ENCODE measurements at places on chromosomes 3 and 15.

DNA sequence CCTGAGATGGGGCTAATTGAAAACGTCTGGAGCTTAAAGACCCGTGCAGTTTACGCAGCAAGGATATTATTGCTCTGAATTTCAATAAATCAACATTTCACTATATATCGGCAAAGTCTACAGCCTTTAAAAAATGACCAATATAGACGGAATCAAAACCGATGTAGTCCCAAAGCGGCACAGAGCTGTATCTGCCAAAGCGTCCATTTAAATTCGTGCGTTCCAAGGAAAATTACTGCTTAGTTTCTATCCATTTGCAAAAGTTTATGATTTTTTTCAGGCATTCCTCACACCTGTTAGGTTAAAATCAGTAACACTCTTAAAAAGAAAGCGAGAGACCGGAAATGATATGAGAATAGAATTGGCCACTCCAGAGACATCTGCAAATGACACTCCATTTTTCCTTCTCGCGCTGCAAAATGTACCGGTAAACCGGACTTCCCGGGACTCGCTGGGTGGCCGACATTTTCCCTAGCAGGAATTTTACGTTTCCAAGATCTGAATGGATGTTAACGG is 777 bp upstream of the EIF4A2 start:
- no peak for DNase-seq

DNA sequence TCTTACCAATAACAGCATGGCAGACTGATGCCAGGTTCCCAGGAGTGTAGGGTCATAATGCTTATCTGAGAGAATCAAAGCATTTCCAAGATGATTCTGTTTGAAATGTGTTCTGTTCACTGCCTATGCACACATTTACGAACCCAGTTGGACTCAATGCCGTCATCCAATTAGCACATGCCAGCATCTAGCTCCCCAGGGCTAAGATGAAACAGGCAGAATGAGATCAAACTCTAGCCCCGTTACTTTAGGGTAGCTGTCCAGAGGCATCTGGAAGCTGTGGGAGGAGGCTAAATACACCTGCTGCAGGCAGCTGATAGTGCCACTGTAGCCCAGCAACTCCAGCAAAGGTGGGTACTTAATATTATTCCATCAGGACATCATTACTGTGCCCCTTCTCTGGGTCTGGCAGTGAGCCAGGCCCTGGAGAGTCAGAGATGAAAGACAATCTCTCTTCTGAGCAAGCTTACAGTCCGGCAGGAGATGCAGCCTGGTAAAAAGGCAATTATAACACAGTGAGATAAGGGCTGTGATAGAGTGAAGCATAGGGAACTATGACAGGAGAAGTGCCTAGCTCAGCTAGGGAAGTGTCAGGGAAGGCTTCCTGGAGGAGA is 156.4 kb upstream of the PPP2R3A start:
- DNase-seq = no peak

DNA sequence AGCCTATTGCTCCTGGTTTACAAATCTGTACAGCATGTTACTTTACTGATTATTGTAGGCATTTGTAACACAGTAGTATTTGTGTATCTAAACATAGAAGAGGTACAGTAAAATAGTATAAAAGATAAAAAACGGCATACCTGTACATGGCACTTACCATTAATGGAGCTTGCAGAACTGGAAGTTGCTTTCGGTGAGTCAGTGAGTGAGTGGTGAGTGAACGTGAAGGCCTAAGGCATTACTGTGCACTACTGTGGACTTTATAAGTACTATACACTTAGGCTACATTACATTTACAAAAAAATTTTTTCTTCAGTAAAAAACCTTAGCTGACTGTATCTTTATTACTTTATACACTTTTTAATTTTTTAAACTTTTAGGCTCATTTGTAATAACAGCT is 90.9 kb downstream of the RAP2B start:
- DNase-seq = peak; percentile 95

DNA sequence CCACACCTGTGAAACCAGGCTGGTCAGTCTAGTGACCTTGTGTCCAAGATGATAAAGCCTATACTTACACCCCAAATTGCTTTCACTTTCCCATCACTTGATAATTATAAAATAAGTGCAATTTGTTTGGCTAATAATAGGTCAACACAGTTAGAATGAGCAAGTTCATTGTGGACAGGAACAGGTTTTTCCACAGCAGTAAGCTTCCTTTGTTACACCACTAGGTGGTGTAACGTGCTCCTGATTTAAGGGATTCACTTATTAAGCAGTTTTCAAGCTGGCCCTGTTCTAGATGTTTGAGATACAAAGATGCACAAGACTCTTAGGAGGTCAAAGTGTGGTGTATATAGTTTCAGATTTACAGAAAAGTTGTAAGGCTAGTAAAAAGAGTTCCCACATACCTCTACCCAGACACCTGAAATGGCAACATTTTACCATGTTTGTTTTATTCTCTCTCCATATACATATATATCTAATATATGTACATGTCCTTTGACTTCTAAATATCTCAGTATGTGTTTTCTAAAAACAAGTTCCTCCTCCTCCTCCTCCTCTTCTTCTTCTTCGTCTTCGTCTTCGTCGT is 6.8 kb upstream of the MFSD1 start:
- DNase-seq = peak; percentile 75

DNA sequence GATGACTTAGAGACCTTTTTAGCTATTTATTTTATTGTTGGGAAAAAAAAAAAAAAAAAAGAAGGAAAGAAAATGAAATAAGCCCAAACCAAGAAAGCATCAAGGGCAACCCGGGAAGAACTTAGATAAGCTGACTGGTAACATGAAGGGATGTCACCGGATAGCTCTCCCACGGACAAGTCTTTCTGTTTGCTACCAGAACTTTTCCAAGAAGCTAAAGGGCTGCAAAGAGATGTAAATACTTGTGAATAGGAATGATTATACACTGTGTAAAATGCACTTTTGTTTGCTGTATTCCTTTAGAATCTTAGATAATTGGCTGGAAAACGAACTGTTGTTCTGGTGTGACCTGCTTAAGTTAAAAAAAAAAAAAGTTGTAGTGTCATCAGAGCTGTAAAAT is 2.8 kb downstream of the FOXB1 start:
- no peak for DNase-seq

DNA sequence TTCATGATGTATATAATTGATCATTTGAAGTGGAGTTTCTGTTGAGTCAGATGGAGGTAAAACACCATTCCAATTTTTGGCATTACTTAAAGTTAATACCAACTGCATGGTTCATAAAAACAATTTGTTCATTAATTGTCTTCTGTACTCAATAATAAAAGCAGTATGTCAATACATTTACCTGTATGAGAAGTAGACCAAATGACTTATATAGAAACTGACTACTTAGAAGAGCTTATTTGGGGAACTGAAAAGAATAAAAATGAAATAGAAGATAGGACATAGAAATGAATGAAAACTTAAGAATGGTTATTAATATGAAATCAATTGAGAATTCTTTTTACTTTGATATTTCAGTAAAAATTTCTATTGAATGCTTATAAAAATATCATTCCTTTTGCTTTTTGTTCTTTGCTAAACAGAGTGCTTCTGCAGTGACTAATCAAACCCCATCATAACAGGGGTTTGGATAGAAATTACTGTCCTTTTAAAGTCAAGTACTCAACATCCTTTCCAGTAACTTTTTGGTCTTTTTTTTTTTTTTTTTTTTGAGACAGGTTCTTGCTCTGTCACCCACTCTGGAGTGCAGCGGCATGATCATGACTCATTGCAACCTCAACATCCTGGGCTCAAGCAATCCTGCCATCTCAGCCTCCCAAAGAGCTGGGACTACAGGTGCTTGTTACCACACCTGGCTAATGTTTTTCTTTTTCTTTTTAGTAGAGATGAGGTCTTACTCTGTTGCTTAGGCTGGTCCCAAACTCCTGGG is 6.5 kb upstream of the CRYBG3 start:
- peak; percentile 62 for DNase-seq

DNA sequence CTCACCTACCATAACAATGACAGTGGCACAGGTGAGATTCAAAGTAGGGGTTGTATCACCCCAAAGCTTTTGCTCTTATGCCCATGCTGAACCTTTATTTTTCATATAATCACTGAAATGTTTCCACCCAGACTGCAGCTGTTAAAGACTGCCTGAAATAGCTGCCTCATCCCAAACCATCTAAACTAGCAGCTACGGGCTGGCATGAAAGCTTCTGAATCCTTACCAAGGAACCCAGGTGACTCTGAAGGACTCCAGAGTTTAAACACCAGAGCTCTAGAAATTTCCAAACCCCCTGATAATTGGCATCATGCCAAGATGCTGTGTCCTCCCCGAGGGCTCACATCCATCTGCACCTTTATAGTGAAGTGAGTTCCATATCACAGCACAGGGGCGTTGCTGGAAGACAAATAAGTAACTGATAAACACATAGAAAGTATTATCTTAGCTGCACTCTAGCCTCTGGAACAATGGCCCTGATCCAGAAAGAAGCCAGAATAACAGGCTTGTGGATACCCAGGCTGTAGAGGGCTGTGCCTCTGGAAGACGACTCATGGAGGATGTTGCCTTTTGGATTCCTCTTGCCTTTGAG is 238.9 kb downstream of the CADPS start:
- DNase-seq = peak; percentile 30

GRCh38 chr3:12383218-12383617 is 94.3 kb downstream of the PPARG start:
- no peak for DNase-seq

- no peak for DNase-seq
These were observed 12.0 kb downstream of the PIERCE2 start for GRCh38 chr15:55420171-55420866.

DNA sequence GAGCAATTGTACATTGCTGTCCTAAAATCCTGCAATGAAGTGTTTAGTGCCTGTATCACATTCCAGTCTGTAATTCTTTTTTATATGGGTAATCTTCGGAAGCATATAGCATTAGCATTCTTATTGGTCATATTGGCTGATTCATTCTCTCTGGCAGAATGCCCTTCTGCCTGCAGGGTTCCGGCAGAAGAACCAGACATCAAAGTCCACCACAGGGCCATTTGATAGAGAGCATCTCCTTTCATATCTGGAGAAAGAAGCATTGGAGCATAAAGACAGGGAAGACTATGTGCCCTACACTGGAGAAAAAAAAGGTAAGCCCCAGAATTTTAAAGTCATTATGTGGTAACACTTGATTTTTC is 39.6 kb downstream of the TMOD3 start:
- DNase-seq = peak; percentile 83

DNA sequence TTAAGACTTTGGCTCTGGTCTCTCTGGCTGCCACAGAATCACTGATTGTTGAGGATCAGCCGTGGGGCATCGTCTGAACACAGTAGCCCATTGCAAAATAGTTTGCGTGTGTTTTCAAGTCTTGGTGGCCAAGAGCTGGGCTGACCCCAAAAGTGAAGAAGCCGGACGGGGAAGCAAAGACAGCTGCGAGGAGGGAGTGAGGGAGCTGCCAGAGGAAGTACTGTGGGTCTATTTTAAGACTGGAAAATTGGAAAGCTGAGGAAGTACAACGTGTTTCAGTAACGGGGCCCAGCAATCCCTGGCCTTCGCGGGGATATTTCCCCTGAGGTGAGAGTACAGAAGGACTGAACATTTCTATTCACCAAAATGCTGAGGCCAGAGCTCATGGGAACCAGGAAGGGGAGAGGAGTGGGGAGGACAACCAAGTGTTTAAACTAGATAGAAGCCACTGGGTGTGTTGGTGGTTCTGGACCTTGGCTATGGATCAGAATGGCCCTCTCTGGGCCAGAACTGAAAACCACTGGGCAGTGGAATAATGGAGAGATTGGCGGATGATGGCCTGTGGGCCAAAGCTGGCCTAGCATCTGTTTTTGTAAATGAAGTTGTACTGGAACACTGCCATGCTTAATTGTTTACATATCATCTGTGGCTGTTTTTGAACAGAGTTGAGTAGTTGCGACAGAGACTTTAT is 34.1 kb upstream of the LIMD1 start:
- DNase-seq = no peak

DNA sequence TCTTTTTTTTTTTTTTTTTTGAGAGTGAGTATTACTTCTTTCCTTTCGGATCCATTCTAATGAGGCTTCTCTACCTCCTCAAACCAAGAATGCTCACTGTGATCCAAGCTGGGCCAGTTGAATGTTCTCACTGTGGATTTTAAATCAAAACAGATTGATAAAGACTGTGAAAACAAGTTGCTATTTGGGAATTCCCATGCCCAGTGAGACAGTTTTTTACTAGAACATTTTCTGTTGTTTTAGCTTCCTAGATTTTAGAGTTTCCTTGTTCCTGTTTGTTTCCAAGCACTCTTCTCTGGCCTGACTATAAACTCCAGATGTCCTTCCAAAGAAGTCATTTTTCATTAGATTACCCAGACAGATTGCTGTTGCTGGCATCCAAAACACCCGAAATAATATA is 60.1 kb upstream of the GALNT15 start:
- DNase-seq = no peak

- DNase-seq = peak; percentile 7
These were observed 53.4 kb downstream of the DENND4A start for GRCh38 chr15:65738649-65739048.

DNA sequence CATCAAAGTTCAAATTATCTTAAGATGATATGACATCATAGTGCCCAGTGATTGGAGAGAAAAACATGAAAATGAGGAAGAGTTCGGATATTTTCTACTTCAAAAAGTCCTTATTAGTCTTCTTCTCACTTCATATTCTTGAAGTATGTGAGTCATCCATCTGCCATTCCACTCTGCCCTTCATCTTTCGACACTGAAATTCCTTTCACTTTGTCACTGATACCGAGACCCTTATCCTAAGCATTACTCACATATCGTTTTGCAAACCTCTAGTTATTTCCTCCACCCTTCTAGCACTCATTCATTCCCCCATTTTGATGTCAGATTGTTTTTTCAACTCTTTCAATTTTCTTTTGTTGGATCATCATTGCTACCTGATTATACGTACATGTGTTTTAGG is 4.0 kb downstream of the OR5H14 start:
- peak; percentile 12 for DNase-seq

- no peak for DNase-seq
These were observed 1.1 kb upstream of the TRPM1 start for GRCh38 chr15:31102374-31103342.

DNA sequence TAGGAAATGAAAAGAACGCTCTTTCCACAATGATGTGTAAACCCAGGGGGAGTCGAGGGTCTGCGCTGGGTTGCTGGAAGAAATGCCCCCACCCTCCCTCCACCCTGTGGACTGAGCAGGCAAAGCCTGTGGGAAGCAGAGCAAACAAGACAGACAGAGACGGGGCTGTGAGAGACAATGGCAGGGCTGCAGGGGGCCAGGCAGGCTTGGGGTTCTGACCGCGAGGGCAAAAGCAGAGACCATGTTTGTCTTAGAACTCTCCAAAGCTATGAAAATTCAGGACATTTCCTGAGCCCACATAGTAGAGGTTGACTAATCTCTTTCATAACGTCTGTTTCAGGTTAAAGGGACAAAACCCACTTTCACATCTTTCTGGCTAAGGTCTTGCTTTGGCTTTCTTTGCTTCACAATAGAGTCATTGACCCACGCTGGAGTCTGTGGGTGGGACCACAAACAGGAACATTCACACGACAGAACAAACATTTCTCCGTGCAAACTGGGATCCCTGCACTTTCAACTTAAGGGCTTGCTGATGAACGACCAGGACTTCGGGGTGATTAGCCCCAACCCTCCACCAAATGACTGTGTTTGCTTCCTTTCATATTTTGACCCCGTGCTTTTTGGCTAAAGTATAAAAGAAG is 156.0 kb upstream of the TPM1 start:
- no peak for DNase-seq

All from epithelial cell of esophagus (primary cell).